NCI-H1105 (cell line): ENCODE measurements at places on chromosomes 2 and 18.
A peak's percentile ranks its signal among the peaks of the same experiment; 100 is the strongest.

- no peak for DNase-seq
Measured at GRCh38 chr2:159840616-159841015, 42.6 kb upstream of the CD302 start.

DNA sequence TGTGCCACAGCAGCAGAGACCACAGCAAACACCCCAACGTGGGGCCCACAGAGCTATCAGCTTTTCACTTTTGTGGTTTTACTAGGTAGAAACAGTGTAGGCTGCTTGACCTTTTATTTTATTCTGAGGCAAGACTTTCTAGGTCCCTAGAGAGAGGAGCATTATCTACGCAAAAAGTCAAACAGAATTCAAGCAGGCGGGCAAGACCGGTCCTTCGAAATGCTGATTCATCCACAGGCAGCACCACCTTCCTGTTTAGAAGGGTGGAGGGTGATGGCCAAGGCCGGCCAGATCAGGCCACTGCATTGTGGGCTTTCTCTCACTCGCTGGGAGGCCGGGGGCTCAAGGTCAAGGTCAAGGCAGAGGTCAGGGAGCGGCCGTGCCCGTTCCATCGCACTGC is 573.0 kb downstream of the GALR1 start:
- DNase-seq = no peak

DNA sequence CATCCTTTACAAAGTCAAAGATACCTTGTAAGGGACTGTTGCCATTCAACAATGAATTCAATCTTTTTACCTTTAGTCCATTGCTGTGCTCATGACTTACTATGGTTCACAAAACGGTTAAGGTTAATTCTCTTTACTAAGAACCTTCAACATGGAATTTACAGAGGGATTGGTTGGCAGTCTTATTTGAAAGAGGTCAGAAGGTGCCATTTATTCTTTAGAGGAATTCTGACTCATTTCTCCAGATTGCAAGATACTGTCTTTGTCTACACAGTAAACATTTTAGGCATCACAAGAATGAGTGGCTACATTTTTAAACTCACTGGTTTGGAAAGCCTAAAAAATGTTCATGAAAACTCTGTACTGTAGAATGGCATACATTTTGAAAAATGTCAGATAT is 17.4 kb downstream of the KCNH7 start:
- no peak for DNase-seq

DNA sequence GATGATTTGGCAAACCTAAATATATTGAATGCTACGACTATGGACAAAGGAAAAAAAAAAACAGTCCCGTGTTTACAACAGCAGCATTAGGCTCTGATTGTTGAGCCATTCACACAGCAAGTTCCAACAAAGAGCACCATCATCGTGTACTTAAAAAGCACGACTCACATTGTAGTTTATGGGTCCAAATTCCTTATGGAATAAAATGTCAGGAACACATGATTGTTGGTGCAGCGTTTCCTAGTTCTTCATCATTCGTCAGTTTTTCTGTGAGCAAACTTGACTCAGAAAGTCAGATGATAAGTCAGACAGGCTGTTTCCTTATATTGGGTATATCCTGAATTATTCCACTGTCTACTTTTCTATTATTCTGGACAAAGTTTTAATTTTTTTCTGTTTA is 10.0 kb upstream of the KIDINS220 start:
- DNase-seq = no peak

- DNase-seq = no peak
Measured at GRCh38 chr2:16656784-16657391, 8.7 kb downstream of the CYRIA start.

GRCh38 chr18:55897091-55897689 is 309.2 kb upstream of the TCF4 start:
- DNase-seq = no peak

- no peak for DNase-seq
Measured at GRCh38 chr2:237432484-237433092, 18.6 kb upstream of the COL6A3 start.

GRCh38 chr2:182855376-182855775 is 11.1 kb downstream of the FRZB start:
- DNase-seq = no peak

GRCh38 chr2:7430869-7431641 is 513.8 kb downstream of the RNF144A start:
- DNase-seq = no peak

DNA sequence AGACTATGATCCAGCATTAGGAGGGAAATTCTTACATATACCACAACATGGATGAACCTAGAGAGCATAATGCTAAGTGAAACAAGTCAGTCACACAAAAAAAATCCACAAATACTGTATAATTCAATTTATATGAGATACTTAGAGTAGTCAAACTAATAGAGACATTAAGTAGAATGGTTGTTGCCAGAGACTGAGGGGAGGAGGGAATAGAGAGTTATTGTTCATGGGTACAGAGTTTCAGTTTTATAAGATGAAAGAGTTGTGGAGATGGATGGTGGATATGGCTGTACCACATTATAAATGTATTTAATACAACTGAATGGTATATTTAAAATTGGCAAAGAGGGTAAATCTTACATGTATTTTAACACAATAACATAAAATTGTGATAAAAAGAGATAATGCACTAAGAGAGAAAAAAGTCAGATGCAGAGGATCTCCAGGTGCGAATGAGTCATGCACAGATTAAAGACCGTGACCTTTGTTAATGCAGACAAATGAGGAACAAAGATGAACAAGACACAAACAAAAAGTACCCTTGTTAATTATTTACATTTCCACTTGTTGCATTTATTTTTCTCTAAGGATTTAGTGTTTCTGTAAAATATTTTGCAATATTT is 541.7 kb upstream of the MEX3C start:
- DNase-seq = no peak

- DNase-seq = no peak
Measured at GRCh38 chr2:214382229-214382628, 28.6 kb upstream of the VWC2L start.

DNA sequence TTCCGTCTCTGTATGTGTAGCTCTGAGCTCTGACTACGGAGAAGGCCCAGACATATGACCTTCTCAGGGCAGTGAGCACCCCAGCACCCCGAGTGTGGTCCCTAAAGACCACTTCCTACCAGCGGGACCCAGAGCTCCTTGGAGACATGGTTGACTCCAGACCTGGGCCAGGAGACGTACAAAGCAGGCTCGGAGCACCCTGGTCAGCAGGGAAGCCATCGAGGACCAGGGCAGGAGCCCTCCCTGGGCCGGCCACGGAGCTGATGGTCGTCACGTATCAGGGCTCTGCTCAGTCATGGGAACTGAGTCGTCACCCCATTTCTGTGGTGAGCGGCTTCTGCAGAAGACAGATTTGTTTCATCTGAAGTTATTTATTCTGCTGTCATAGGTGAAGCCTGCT is 12.8 kb upstream of the NEU4 start:
- no peak for DNase-seq

DNA sequence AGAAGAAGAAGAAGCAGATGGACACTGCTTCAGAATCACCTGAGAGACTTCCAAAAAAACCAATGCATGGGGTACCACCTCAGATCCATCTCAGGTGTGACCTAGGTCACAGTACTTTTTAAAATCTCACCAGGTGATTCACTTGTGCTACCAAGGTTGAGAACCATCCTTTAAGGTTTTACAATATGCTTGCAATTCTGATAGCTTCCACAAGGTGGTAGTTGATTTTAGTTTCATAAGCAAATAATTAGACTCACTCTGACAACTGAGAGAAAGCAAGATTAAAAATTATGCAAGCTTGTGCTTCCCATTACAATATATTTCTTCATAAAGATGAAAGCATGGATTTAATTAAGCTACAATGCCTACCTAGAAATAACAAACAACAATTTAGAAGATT is 355.1 kb downstream of the EN1 start:
- DNase-seq = no peak

DNA sequence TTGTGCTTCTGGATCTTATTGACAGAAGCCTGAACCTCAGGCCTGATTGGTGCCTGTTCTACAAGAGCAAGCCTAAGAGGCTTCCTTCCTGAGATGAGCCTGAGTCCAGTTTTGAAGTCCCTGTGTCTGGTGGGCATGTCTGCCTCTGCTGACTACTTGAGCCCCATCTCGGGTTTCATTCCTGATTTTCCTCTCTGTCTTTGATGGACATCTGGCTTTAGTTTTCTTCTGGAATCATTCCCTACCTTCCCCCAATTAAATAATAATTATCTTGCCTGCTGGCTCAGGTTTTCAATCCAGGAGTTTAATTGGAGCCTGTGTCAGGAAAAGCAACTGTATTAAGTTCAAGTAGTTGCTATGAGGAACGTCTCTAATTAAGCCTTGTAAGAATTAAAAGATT is 135.5 kb upstream of the MC4R start:
- peak; percentile 35 for DNase-seq

GRCh38 chr2:155690785-155691184 is 641.7 kb downstream of the NR4A2 start:
- no peak for DNase-seq

DNA sequence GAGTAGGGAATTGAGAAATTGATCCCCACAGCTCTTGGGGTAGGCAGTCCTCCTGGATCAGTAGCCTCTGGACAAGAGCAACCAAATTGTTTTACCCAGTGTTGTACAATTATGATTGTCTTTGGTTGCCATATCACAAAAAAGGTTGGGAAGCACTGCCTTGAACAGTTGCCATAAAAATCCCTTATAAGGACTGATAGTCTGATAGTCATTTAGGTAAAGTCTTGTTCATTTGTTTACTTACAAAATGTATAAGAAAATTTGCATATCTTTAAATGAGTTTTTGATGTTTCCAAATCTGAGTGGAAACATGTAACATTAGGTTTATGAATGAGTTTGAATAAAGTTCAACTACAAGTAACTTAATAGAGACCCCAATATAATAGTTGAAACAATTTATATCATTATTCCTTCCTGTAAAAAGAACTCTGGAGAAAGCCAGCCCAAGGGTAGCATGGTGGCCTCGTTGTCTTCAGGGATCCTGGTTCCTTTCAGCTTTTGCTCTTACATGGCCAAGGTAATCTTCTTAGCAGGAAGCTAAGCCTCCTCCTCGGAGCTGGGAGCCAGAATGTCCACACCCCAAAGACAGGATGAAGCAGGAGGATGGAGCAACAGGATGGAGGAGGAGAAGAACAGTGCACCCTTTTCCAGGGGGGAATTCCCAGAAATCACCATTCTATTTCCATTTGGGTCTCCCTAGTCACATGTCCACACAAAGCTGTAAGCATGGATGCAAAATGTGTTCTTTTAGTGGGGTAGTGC is 35.7 kb upstream of the NEMP2 start:
- no peak for DNase-seq

- DNase-seq = no peak
Measured at GRCh38 chr18:7319161-7319560, 88.3 kb downstream of the LRRC30 start.

DNA sequence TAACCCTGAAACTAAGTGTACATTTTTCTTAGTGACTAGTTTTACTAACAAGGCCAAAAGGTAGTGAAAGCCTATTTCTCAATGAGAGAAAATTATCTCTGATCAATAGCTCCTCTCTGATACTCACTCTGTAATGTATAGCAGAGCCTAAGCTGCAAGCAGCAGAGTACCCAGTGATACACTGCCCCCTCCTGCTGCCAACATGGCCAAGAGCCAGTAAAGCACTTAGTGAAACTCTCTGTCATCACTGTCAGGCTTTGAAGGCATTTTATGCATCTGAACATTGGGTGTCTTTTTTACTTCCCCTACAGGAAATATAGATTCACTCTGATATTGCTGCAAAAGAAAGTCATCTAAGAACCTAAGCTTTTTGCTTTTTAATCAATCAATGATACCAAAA is 784.1 kb upstream of the CDH7 start:
- peak; percentile 66 for DNase-seq
